Effector memory CD8-positive, alpha-beta T cell (primary cell): ENCODE measurements at places on chromosomes 2 and 18.

- no peaks in the 10 kb centered on the region for H3K27me3 ChIP-seq
- DNase-seq: no peak
- peaks cover 41% of the 10 kb centered on the region for H3K36me3 ChIP-seq
- H3K4me3 ChIP-seq: no peak overlapping the region
These were observed 8.4 kb downstream of the ASB1 start for GRCh38 chr2:238434846-238435751.

DNA sequence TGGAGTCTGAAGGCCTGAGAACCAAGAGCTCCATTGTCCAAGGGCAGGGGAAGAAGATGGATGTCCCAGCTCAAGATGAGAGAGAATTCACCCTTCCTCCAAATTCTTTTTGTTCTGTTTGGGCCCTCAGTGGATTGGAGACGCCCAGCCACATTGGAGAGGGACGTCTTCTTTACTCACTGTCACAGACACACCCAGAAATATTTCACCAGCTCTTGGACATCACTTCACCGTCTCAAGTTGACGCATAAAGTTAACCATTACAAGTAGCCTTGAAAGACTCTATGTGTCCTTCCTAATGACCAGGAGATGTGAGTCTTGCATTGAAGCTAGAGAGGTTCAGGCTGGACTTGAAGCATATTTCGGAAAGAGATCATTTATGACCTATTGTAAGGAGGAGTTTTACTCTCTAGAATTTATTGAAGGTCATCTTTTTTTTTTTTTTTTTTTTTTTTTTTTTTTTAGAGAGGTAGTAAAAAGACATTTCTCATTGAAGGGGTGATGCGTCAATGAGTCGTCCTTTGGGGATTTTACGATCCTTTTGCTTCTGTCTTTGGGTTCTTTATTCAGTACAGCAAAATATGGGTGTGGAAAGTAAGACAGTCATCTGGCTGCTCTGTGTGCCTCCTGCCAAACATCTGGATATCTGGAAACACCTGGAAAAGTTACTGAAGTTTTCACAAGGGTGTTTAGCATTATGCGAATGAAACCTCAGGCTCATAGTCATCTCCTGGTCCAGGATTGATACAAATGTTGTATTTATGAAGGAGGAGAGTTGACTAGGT lies 118.1 kb downstream of the PRPF40A start:
- no peaks in the 10 kb centered on the region for H3K27me3 ChIP-seq
- H3K4me1 ChIP-seq: no peaks in the 10 kb centered on the region
- H3K4me3 ChIP-seq: no peak overlapping the region
- H3K27ac ChIP-seq: no peak overlapping the region

DNA sequence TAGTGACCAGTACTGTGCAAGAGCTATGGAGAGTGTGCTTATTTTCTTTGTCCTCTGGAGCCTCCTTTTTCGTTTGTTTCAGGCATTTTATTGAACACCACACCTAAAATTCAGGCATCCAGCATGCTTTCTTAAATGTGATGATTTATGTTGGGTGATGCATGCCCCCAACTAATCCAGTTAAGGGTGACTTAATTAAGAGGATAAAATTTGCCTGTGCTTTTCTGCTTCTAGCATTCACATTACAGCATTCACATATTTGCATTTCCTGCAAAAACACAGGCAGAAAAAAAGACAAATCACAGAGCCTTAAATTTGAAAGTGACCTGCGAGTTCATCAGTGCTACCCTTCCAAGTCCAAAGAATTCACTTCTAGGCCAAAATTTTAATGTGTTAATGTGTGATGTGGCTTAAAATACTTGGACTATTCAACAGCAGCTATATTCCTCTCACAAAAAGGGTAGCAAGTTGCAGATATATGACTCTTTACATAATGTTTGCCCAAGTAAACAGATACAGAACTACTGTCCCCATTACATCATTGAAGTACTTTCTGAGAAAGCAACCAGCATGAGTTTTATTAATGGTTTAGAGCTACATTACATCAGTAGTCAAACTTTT lies 286.5 kb downstream of the THSD7B start:
- no peaks in the 10 kb centered on the region for H3K27me3 ChIP-seq
- H3K4me3 ChIP-seq: no peak overlapping the region
- H3K4me1 ChIP-seq: no peaks in the 10 kb centered on the region
- H3K27ac ChIP-seq: no peak overlapping the region
- DNase-seq: no peak
- H3K36me3 ChIP-seq: no peaks in the 10 kb centered on the region

GRCh38 chr2:118670838-118671237 lies 176.6 kb downstream of the EN1 start:
- H3K4me3 ChIP-seq: no peak overlapping the region
- no peaks in the 10 kb centered on the region for H3K27me3 ChIP-seq
- no peak for DNase-seq

DNA sequence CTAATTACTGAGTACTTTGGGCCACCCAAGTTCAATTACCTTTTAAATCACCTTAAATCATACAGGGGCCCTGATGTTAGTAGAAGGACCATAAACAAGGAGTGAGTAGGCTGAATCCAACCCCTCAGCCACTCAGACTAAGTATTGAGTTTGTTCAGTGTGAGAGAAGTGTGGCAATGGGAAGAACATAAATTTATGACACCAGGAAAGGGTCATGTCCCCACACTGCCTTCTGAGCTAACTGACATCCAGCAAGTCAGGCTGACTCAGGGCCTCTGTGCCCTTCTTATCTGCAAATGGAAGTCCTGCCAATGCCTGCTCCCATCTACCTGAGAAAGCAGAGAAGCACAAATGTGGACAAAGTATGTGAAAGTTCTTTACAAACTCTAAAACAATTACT lies 12.9 kb downstream of the PLEKHM3 start:
- H3K4me1 ChIP-seq: peaks cover 40% of the 10 kb centered on the region
- H3K4me3 ChIP-seq: no peak overlapping the region
- H3K27me3 ChIP-seq: no peaks in the 10 kb centered on the region
- H3K36me3 ChIP-seq: no peaks in the 10 kb centered on the region
- no peak for DNase-seq

- H3K4me1 ChIP-seq: no peaks in the 10 kb centered on the region
- H3K36me3 ChIP-seq: no peaks in the 10 kb centered on the region
- no peak overlapping the region for H3K4me3 ChIP-seq
- DNase-seq: no peak
- H3K27ac ChIP-seq: no peak overlapping the region
These were observed 88.0 kb downstream of the LTBP1 start for GRCh38 chr2:33034784-33035183.

DNA sequence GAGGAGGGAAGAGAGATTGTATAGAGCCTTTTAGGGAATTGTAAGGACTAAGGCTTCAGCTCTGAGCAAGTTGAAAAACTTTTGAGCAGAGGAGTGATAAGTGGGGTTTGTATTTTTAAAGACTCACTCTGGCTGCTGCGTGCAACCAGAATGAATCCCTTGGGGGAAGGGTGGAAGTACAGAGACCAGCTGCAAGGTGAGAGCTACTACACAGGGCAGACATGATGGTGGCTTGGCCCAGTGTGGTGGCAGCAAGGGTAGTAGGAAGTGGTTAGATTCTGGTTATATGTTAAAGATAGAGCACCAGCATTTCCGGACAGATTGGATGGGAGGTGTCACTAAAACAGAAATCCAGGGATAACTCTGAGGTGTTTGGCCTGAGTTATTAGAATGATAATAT lies 10.1 kb upstream of the SESTD1 start:
- no peak for DNase-seq
- H3K4me1 ChIP-seq: no peaks in the 10 kb centered on the region
- no peak overlapping the region for H3K27ac ChIP-seq
- H3K4me3 ChIP-seq: no peak overlapping the region

GRCh38 chr2:20647738-20648137 lies 3.2 kb downstream of the HS1BP3 start:
- H3K27ac ChIP-seq: peak overlapping the region; percentile 24
- no peak overlapping the region for H3K4me3 ChIP-seq
- H3K27me3 ChIP-seq: no peaks in the 10 kb centered on the region
- peaks cover 32% of the 10 kb centered on the region for H3K4me1 ChIP-seq

DNA sequence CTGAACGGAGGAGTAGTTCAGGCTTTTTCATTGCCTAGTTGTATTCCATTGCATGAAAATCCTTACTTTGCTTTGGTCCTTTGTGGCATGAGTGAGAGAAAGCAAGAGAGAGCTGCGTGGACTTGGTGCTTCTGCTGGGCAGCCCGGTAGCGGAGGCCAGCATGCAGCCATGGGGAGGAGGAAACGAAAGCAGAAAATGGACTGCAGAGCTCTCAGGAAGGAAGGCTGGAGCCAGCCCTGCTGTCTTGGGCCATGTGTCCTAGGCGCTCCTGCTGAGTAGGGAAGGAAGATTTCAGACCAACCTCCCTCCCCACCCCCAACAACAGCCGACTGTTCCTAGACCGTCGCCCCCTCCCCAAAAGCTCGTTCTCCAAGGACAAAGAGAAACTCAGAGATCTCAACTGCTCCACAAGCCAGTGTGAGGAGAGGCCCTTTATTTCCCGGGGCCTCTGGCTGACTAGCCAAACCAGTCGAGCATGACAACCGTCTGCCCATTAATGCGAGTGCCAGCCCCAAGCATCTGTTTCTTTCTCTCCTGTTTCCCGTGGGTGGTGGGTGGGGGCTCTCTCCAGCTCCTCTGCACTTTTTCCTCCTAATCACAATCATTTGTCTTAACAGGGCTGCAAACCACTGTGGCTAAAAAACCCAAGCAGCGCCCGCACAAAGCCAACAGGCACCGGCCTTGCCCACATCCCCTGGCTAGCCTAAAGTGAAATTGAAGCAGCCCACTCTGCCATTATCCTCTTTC lies 66.8 kb upstream of the FZD7 start:
- H3K4me3 ChIP-seq: no peak overlapping the region
- peaks cover 61% of the 10 kb centered on the region for H3K27me3 ChIP-seq
- no peak for DNase-seq
- no peaks in the 10 kb centered on the region for H3K4me1 ChIP-seq

GRCh38 chr18:48442761-48443160 lies 33.6 kb upstream of the ZBTB7C start:
- no peak overlapping the region for H3K27ac ChIP-seq
- no peaks in the 10 kb centered on the region for H3K36me3 ChIP-seq
- no peak overlapping the region for H3K4me3 ChIP-seq
- DNase-seq: no peak

- H3K27ac ChIP-seq: no peak overlapping the region
- no peak for DNase-seq
- no peak overlapping the region for H3K4me3 ChIP-seq
- H3K4me1 ChIP-seq: no peaks in the 10 kb centered on the region
- no peaks in the 10 kb centered on the region for H3K36me3 ChIP-seq
These were observed 99.5 kb downstream of the TTC32 start for GRCh38 chr2:19802086-19802841.

DNA sequence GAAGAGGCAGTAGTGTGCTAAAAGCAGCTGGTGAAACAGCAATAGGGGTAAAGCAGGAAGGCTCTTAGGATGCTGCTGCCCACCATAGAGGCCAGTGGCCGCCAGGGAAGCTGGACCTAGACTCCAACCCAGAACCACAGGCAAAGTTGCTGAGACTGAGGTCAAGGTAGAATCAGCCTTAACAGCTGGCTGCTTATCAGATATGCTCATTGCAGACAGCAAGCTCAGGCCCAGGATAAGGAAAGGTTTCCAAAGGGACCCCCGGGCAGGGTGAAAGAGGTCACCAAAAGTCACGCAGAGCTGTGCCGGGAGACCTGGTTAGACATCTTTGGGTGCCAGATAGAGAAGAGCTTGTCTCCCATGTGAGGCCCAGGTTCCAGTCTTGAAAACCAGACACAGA lies 42.9 kb upstream of the EPG5 start:
- no peak overlapping the region for H3K27ac ChIP-seq
- no peaks in the 10 kb centered on the region for H3K27me3 ChIP-seq
- H3K36me3 ChIP-seq: peaks cover 4% of the 10 kb centered on the region
- no peak for DNase-seq
- no peak overlapping the region for H3K4me3 ChIP-seq
- peaks cover 2% of the 10 kb centered on the region for H3K4me1 ChIP-seq

DNA sequence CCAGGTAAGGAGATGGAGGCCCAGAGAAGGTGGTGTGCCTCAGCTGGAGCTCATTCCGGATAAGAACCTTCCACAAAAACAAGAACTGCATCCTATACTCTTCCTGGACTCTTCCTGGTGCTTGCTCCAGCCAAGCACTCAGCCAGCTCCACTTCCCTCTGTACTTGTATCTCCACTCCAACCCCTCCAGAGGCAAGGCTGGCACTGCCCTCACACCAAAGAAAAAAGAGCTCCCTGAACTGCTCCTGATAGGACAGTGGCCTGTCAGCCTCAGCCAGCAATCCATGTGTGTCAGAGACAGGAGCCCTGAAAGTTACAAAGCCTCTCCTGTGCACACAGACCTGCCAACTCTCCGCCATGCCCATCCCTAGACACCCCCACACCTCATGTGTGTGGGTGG lies 248.1 kb downstream of the CELF4 start:
- H3K4me3 ChIP-seq: no peak overlapping the region
- H3K4me1 ChIP-seq: no peaks in the 10 kb centered on the region
- H3K36me3 ChIP-seq: no peaks in the 10 kb centered on the region
- DNase-seq: no peak
- no peak overlapping the region for H3K27ac ChIP-seq
